ENCODE measurements at places on chromosomes 4 and X. TPM values are rescaled to one million over a fixed set of nuclear protein-coding genes. Genes with fewer than 3 reads are reported as not detected.

DNA sequence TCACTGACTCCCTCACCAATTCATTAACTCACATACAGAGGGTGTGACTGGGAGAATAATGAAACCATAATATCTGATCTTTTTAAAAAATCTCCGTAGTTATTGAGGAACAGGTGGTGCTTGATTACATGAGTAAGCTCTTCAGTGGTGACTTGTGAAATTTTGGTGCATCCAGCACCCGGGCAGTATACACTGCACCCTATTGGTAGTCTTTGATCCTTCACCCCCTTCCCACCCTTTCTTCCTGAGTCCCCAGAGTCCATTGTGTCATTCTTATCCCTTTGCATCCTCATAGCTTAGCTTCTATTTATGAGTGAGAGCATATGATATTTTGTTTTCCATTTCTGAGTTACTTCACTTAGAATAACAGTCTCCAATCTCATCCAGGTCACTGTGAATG lies 1143.8 kb downstream of the PCDH19 start:
- no peak for DNase-seq

DNA sequence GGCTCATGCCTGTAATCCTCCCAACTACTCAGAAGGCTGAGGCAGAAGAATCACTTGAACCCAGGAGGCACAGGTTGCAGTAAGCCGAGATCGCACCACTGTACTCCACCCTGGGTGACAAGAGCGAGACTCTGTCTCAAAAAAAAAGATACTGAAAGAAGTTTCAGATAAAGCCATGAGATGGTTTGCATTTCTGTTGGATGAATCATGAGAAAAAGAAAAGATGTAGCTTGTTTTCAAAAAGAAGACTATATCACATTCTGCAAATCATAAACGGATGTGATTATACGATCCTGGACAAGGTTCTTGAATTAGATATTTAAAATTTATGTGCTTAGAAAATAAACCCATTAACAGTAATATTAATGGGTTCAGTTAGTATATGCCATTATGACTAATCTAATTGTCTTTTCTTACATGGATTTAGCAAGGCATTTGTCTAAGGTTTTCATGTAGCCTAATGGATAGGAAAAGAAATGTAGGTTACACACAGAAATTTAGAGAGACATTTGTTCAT lies 345.9 kb downstream of the SLC7A11 start:
- no peak for DNase-seq

The MAGEA10 gene
- not detected for total RNA-seq

The PCSK1N gene
- total RNA-seq: 28.7 TPM

- peak; percentile 53 for DNase-seq
These were observed 56.7 kb upstream of the ATOH1 start for GRCh38 chr4:93771640-93772411.

DNA sequence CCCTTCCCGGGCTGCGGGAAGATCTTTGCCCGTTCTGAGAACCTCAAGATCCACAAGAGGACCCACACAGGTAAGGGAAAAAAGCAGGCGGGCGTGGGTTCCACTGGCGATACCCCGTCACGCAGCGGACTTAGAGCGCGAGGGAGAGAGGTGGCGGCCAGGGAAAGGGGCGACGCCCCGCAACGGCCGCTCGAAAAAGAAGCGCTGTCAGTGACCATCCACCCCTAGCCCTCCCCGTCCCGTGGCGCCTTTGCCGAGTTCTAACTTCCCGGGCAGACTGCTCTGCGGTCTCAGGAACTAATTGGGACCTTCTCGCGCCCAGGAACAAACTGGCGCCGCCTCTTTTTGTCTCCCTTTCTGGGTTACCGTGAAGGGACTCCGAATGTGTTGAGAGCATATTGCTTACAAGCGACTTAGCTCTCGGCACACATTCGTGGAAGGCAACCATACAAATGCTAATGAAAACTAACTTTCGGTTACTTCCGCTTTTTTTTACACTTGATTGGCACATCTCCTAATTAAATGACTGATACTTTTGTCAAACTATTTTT lies 1.8 kb downstream of the ZIC3 start:
- DNase-seq: no peak

- DNase-seq: no peak
These were observed 34.9 kb upstream of the CITED1 start for GRCh38 chrX:72340626-72341025.

The SLC38A5 gene
- total RNA-seq: 3.5 TPM

GRCh38 chr4:88185906-88186305 lies 27.5 kb upstream of the ABCG2 start:
- no peak for DNase-seq

DNA sequence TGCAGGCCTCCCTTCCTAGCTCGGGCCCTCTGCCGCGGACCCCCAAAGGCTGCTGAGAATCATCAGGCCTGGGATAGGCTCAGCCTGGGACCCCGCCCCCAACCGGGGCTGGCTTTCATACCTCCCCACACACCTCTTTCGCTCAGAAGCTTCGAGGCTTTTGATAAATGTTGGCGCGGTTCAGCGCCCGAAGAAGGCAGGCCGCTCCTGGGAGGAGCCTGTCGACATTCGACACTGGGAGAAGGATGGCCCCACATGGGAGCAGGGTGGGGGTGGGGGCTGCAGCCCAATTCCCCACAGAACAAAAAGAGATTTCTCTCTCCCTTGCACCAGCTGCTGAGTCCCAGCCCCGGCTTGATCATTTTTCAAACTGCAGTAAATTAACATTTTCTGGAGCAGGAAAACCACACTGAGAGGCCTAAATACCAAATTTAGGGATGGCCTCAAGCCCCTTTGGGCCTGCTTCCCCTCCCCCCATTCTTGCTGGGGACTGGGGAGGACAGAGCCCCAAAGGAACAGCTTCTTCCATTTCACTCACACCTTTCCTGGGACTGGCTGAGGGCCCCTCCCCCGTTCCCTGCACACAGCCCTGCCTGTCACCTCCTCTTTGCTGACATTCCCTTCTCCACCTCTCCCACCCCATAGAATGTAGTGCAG lies 112.9 kb upstream of the PJA1 start:
- no peak for DNase-seq

The RPA4 gene
- not detected for total RNA-seq

All from Daoy (cell line).